ENCODE measurements at places on chromosomes 1 and 21.

- no peak for DNase-seq
Measured at GRCh38 chr1:55474168-55474786, 259.1 kb upstream of the USP24 start.

DNA sequence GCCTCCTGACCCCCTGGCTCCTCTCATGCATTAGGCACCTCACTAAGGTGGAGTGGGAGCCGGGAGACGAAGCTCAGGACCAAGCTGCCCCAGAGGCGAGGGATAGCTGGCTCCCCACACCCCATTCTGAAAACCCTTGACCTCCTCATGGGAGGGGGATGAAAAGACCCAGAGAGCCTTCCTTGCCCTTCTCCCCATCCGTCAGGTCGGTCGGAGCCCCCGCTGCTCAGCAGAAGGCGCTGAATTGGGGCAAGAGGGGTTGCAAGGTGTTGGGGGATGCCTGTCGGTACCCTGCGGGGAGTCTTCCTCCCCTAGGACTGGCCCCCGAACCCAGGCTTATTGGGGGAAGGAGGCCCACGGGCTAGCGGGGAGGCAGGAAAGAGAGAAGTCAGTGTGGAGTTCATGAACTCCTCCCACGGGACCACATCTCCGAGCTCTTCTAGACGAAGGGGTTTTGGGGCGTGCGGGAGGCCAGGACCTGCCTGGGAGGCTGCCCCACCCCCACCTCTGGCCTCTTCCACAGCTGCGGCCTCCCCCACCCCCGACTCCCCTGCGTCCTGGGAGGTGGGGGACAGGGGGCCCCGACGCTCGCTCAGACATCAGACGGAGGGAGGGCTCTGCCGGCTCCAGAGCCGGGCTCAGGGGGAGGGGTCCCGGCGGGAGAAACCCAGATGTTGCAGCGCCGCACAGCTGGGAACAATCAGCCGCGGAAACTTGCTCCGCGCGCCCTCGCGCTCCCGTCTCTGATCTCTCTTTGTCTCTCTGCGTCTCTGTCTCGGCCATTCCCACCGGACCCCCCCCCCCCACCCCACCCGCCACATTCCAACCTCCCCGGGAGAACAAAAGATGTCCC is 719 bp downstream of the MFAP2 start:
- no peak for DNase-seq

DNA sequence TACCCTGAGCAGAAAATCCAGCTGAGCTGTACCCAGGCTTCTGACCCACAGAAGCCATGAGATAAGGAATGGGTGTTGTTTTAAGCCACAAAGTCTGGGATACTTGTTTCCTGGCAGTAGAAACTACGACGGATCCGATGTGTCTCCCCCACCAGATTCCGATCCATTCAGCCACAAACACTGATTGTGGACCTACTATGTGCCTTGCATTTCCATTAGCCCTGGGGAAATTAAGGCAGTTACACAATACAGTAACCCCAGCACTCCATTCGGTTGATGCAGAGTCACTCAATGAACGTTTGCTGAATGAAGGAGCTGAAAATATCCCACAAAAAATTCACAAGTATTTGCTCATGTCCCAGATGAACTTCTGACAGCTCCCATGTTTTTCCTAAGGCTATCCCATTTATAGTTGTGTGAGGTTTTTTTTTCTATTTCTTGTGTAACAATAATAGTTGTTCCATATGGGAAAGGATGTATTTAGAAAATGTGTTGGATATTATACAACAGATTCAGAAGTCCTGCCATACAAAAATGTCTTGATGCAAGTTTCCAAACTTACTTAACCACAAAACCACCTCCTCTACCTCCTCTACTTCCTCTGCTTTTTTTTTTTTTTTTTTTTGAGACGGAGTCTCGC is 29.6 kb upstream of the KAZN start:
- no peak for DNase-seq

DNA sequence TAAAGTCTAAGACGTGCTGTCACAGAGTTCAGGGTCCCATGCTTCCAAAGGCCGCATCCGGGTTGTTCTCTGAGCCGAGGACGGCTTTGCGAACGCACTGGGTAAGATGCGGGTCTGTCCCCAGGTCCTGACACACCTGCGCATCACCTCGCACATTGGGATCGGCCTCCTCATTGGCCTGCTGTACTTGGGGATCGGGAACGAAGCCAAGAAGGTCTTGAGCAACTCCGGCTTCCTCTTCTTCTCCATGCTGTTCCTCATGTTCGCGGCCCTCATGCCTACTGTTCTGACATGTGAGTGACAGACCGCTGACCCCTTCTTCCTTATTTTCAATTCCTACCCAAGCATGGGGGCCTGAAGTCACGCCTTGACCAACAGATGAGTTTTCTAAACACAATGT is 25.3 kb downstream of the TFF3 start:
- no peak for DNase-seq

GRCh38 chr1:8340448-8340847 is 22.5 kb downstream of the SLC45A1 start:
- no peak for DNase-seq

DNA sequence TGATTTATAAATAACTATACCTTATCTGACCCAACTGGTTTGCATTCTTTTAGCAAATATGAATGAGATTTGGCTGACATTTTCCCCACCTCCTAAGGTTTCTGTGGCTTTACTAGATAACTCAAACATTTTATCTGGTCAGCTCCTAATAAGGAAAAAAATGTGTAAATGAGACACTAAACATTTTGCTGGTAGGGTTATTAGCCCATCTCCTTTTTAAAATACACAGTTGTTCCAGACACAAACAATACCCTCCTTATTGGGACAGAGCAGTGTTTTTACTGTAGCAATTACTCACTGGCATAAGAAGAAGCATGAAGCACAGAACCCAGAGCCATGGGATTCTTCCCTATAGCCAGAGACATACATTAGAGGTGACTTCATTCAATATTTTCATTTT is 53.8 kb upstream of the NUF2 start:
- no peak for DNase-seq

GRCh38 chr21:15560383-15561056 is 169.3 kb upstream of the USP25 start:
- DNase-seq = no peak

GRCh38 chr1:43853161-43853921 is 80.3 kb upstream of the ARTN start:
- peak; percentile 57 for DNase-seq

DNA sequence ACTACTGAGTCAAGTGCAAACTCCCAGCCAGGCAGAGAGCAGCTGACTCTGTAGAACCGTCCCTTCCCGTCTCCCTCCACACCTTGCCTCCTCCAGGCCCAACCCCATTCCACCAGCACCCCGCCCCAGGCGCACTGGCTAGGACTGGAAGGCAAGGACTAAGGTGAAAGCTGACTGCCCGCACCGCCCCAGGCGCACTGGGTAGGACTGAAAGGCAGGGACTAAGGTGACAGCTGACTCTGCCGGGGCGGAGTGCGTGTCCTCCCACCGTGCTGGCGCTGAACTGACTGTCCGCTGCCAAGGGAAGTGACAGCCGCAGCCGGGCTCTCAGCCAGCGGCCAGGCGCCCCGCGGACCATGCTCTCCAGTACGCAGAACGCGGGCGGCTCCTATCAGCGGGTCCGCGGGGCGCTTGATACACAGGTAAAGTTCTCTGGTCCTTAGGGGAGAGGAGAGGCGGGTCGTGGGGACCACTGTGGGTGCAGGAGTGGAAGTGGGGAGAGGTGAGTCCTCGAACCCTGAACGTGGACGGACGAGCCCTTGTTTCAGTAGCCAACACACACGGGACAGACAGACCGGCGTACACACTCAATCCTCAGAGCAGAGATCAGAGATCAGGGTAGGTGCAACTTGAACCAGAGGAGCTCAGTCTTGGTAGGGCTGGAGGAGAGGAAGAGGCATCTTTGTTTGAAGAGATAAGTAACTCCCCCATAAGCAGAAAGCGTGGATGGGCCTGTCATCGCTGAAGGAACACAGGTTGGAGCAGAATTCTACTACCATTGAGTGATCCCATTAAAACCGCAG is 58.0 kb downstream of the RBM11 start:
- no peak for DNase-seq

DNA sequence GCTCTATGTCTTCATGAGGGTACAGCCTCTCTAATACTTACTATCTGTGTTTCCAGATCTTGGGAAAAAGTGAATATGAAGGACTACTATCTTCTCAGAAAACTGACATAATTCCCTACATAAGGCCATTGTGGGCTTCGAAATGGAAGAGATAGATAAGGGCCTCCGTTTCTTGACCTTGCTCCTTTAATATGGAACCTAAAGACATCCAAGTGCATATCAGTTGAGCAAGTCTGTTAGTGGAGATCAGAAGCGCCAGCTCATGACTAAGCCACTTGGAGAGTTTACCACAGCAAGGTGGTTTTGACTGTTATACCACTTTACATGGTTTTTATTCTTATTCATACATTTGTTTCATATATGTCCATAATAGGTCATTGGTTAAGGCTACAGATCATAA is 35.3 kb upstream of the FCER1A start:
- DNase-seq = no peak

- peak; percentile 33 for DNase-seq
Measured at GRCh38 chr1:2091611-2092604, 41.7 kb downstream of the PRKCZ start.

DNA sequence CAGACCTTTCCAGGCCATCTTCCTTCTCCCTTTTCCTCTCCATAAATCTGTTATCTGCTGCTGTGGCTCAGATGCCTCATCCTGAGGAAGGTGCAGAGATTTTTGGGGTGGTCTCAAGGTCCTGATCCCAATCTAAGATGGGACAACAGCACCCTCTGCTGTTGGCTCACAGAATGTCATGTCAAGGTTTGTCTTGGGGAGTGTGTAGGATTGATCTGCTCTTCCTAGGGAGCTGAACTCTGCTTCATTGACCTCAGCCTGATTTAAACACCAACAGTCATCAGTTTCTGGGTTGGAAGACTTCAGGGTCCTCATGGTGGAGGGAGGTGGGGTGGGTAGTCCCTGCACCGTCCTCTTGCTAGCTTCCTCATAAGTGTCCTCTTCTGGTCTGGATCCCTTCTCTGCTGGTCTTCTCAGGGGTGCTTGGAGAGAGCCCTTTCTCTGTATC is 62.8 kb upstream of the LAX1 start:
- peak; percentile 66 for DNase-seq

GRCh38 chr1:76090283-76091203 is 16.0 kb downstream of the ST6GALNAC3 start:
- no peak for DNase-seq

- no peak for DNase-seq
Measured at GRCh38 chr1:5119366-5120234, 465.2 kb downstream of the AJAP1 start.

DNA sequence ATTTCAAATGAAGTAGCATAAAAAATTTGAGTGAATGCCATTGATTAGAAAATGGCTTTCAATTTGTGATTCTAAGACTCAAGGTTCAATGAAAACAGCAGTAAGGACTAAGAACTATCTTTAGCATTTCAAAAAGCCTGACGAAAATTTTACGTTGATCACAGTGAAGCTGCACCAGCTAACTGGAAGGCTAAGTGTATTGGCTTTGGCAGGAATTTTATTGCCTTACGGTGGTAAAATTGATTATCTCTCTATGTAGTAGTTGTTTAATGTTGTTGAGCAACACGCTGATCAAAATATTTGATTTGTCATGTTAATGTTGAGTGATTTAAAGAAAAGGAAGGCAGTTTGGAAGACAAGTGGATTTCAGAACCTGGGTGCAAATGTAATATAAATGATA is 49.6 kb downstream of the ATG4C start:
- no peak for DNase-seq

DNA sequence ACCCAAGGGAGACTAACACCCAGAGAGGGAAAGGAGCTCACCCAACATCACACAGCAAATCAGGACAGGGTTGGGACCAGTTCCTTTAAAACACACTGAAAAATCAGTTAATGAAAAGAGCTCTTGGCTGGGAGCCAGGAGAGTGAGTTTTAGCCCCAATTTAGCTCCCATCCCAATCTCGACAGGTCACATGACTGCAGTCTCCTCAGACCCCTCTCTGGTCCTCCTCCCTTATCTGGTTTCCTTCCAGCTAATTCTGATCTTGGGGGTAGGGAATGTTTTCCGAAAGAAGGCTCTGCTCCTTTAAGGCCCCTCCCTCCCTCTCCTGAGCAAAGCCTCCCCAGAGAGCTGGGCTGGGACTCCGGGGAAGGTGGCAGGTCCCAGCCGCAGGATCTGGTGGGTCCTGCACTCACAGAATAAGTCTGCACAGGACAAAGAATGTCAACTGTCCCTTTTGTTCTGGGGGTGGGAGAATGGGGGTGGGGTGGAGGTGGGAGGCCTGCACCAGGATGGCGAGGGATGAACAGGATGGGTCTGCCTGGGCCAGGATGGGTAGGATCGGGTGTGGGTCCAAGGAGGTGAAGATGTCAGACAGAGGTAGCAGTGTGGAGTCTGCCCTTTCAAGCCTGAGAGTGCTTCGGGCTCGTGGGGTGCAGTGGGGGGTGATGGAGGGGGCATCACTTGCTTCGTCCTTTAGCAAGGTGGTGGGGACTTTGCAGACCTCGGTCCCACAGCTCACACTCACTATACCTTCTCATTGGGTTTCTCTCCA is 57.3 kb upstream of the SSBP3 start:
- no peak for DNase-seq

- no peak for DNase-seq
Measured at GRCh38 chr1:3685222-3685621, 32.9 kb downstream of the TP73 start.

DNA sequence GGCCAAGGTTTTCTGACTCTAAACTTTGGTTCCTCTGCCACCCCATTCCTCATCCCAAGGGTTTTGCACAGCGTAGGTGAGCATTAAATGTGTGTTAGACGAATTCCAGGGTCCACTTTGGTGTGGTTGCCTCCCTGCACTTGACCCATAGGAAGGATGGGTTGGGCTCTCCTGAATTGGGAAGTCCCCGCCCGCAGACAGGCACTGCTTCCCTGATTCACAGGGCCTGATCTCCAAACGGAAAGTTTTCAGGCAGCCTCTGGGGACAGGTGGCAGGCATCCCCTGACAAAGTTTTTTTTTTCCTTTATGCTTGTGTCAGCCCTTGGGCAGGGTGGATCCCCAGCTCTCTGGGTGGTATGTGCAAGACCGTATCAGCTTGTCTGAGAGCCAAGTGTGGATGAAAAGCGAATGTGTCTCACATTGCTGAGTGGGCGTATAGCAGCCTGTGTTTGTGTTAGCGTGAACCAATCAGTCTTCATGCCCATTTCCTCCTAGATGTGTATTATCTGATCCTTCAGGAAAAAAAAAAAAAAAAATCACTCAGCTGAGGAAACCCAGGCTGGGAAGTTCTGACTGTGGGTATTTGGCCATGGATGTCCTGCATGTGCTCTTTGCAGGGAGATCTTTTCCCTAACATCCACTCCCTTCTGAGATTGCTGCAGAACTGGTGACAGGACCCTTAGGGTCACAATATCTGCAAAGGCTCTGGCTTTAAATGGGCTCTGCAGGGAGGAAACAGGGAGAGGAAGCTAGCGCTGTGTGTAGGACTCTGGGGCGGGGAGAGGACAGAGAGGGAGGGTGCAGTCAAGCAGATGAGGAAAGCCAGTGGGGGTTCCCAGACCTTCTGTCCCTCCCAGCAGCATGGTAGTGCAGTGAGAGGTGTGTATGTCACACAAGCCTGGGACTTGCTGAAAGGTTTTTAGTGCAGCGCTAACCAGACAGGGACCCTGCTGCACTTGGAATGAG is 42.2 kb upstream of the TRABD2B start:
- DNase-seq = no peak
